H1 (cell line): ENCODE measurements at places on chromosomes 4 and X. TPM values are rescaled to one million over a fixed set of nuclear protein-coding genes. Genes with fewer than 3 reads are reported as not detected.

DNAAF6 gene
- not detected in 2 replicates for total RNA-seq

HS3ST1 gene
- 1.5 and 1.7 TPM in 2 replicates for total RNA-seq

ALB gene
- total RNA-seq: not detected in 2 replicates

FRG2 gene
- total RNA-seq: not detected in 2 replicates

SLC34A2 gene
- 2.9 and 3.4 TPM in 2 replicates for total RNA-seq

DGKK gene
- 17.7 and 19.2 TPM in 2 replicates for total RNA-seq

PRRG3 gene
- total RNA-seq: 5.4 and 8.2 TPM in 2 replicates

SPANXN4 gene
- total RNA-seq: not detected in 2 replicates

GPRASP1 gene
- total RNA-seq: 1.6 and 2.0 TPM in 2 replicates

SYTL5 gene
- 0.38 and 0.52 TPM in 2 replicates for total RNA-seq

SLC6A14 gene
- not detected in 2 replicates for total RNA-seq

JAKMIP1 gene
- total RNA-seq: 3.9 and 4.4 TPM in 2 replicates

SYNPO2 gene
- total RNA-seq: 4.2 and 4.5 TPM in 2 replicates

BMX gene
- not detected in 2 replicates for total RNA-seq

GRCh38 chr4:164378361-164378760, 375.6 kb upstream of the SMIM31 start:
- no peak for DNase-seq

DNA sequence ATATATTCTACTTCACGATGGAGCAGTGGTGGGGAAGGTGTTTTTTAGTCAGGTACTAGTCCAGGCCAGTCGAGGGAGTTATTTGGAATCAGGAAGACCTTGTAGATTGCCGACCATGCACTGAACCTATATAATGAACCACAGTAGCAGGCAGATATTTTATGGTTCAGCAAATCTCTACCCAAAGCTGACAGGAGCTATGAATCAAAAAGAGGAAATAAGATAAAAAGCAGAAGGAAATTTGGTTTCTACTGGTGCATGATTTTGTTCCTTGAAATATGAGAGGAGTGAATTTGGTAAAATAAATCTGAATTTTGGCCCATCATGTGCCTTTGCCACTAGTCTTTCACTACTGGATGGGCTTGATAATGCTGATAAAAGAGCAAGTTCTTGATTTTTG, 924.3 kb upstream of the DIAPH2 start:
- no peak for DNase-seq

GRCh38 chr4:73257651-73258435, 755 bp downstream of the ANKRD17 start:
- DNase-seq: no peak

DNA sequence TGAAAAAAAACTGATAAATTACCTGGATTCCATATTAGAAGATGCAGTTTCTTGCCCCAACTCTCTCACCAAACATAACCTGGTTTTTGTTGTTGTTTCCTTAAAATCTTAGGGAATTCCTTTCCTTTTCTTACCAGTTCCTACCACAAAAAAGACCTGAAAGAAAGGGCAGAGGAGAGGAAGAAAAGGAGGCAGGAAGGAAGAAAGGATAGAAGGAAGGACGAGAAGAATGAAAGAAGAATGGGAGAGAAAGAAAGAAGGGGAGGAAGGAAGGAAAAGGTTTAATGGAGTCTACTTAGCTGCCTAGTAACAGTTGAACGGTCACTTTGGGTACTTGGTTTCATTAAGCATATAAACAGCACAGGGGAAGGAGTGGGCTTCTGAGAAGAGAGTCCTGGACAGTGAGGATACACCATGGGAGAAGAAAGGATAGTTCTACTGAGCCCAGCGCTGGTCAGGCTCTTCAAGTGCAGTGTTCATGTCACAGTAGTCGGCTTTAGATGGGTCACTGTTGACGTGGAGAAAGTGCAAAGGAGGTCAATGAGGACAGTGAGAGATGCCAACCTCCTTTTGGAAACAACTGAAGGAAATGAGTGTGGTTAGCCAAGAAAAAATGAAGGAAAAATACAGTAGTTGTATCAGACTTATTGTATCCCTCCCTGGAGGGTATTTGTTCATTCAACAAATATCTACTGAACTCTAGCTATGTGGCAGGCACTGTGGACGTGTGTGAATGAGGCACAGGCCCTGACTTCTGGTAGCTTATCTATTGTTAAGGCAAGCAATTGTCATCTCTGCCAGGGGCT, 1.1 kb upstream of the CHIC2 start:
- DNase-seq: no peak

GRCh38 chrX:71321731-71322130, 20.2 kb downstream of the ITGB1BP2 start:
- DNase-seq: no peak

- no peak for DNase-seq
Observed at GRCh38 chr4:169945636-169946035, 80.6 kb downstream of the MFAP3L start.

DNA sequence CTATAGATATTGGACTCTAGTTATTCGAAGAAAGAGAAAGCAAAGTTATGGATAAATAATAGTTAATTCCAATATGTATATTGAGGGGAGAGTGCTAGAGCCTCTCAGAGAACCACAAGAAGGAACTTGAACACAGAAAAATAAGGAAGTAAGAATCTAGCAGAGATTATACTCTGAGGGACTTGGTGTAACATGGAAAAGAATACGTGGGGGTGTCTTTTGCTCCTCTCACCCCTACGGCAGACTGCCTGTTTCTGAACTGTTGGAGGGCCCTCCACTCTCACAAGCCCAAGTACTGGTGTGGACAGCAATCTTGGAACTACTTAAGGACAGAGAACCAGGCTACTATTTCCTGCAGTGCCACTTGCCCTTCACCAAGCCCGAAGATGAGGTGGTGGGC, 1174.4 kb upstream of the PCDH10 start:
- no peak for DNase-seq

- DNase-seq: no peak
Observed at GRCh38 chr4:48467891-48468290, 15.3 kb upstream of the SLC10A4 start.

GRCh38 chr4:35912174-35912573, 332.1 kb downstream of the ARAP2 start:
- no peak for DNase-seq

DNA sequence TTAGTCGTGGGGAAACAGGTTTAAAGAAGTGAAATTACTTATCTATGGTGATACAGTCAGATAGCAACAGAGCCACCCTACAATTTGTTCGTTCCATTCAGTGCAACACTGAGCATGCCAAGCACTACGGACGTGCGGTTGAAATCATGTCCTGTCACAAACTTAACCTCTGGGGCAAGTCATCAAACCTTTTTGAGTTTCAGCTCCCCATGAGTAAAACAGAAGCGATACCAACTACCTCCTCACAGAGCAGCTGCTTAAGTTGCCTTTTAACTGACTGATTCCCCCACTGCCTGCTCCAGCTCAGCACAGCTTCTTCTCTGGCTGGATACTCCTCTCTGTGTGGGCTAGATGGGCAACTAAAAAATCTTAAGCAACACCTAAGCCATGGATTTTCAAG, 36.0 kb downstream of the LHFPL1 start:
- no peak for DNase-seq

GRCh38 chr4:88296413-88297211, 12.3 kb upstream of the PPM1K start:
- no peak for DNase-seq

DNA sequence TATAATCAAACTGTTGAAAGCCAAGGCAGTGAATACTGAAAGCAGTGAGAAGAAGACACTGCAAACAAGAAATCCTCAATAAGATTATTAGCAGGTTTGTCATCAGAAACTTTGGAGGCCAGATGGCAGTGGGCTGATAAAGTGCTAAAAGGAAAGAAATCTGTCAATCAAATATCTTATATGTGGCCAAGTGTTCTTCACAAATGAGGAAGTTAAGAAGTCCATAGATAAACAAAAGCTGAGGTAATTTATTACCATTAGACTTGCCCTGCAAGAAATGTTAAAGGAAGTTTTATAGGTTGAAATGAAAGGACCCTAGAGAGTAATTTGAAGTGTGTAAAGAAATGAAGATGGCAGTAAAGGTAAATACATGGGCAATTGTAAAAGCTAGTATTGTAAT, 586.6 kb downstream of the RAPGEF2 start:
- DNase-seq: no peak
